Activated gamma-delta T cell (primary cell): ENCODE measurements at places on chromosomes 4 and X.
A peak's percentile ranks its signal among the peaks of the same experiment; 100 is the strongest.

DNA sequence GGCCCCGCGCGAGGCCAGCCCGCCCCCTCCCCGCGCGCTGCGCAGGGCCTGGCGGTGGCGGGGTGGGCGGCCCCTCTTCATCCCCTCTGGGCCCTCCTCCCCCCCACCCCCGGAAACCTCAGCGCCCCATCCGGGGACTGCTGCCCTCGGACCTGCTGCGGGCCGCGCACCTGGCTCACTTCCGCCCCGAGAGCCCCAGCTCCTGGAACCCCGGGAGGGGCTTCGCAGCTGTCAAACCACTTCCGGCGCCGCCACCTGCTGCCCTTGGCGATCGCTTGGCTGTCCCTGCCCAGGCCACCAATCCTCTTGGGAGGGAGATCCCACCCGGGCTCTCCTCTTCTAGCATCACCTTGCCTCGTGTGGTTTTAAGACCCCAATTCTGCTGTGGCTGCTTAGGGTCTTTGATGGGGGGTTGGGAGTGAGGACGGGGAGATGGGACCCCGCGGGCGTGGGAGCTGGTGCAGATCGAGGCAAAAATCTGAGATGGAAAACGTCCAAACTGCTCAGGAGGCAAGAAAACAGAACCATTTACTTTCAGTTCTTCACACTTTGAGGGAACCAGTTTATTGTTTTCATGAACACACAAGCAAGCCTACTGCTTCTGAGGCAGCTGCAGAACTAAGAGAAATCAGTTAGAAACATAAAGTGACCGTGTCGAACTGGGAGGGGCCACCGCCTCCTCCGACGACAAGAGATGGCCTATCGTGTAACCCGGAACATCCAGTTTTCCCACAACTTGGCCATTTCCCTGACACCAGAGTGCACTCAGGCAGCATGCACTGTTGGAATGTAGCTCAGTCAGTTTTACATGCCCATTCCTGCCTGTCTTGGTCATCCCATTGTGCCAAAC is 754 bp downstream of the MTMR1 start:
- DNase-seq: peak; percentile 51

- no peak for DNase-seq
Observed at GRCh38 chrX:1475881-1476280, 23.2 kb upstream of the ASMTL start.

DNA sequence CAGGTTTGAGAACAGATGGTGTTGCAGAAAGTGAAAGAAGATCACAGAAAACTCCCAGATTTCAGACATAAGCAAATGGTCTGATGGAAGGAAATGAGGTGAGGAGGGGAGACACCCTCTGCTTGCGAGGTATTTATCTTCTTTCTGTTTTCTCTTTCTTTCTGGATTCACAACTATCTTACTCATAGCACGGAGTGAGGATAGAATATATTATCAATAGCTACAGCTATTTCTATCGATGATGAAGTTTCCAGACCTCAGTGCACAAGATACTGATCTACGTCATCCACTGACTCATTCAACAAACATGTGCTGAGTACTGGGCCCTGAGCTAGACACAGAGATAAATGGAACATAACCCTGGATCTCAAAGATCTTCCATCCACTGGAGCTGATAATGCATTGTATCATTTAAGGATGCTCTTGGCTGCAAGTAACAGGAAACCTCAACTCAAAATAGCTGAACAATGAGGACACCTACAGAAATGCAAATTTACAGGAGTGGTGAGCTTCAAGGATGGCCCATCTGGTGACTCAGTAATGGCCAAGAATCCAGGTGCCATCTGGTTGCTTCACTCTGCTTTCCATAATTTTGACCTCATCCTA is 21.2 kb downstream of the SLC2A9 start:
- no peak for DNase-seq

DNA sequence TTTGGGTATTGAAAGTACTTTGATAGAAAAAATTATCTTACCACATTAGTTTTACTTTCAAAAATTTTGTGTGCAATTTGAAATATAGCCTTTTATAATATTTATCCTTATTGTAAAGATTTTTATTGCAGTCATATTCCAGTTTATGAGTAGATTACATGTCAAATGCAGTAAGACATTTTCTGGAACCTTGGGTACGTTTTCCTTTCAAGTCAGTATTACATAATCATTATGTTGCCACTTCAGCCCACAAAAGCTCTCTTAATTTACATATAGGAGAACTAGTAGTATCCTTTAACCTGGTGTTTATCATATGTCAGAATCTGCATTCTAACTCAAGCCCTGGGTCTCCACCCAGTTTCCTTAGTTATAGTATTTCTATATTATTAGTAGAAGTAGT is 98.5 kb downstream of the CENPC start:
- DNase-seq: no peak

DNA sequence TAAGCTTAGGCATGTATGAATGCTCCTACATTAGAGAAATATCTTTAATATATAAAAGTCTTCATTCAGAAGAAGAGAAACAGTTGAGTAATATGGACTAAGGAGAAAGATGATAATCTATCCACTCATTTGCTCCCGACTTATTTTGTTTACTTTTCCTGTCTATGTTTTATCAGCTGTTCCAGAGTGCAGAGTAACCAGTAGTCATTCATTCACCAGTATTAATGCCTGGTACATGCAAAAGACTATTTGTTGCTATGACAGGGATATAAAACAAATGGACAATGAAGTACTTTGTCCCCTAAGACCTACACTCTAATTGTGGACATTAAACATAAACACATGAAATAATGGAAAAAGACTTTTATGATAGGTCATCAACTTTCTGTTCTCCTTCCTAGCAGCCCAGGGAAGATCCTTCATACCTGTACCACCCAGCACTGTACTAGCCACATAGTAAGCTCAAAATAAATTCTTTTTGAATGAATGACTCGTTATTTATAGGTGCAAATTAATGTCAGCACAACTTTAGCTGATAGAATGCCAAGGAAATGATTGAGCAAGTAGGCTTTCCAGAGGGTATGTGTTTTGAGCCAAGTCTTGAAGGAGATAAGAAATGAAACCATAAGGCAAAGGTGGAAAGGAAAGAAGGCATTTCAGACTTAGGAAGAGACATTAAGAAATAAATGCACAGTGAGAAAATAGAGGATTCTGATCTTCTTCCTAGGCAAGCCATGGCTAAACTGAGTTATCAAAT is 45.0 kb upstream of the IL13RA1 start:
- DNase-seq: no peak

DNA sequence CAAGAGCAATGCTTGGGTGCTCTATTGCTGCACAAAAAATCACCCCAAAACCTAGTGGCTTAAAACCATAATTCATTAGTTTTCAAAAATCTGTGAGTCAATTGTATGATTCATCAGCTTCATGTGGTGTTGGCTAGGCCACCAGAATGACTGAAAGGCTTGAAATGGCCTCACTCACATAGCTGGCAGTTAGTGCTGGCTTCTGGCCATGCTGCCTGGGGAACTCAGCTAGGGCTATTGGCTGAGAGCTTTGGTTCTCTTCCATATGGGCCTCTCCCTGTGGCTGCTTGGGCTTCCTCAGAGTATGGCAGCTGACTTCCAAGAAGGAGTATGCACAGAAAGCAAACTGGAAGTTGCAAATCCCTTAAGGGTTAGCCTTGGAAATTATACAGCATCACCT is 3.1 kb upstream of the MTMR1 start:
- no peak for DNase-seq

DNA sequence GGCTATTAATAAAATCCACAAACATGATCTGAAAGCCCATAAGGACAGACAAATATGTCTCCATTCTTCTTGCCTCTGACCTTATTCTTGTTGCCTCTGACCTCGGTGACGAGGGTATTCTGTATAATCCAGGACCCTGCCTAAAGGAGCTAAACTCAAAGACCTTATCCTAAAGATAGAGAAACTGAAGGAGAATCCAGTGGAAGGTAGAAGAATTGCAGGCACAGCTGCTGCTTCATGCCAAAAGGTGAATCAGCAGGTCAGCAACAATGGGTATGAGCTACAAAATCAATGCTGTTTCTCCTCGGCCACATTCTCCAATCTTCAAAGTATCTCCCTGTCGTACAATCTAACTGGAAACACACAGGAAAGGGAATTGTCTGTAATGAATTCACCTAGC is 71.4 kb downstream of the INTS6L start:
- DNase-seq: no peak

DNA sequence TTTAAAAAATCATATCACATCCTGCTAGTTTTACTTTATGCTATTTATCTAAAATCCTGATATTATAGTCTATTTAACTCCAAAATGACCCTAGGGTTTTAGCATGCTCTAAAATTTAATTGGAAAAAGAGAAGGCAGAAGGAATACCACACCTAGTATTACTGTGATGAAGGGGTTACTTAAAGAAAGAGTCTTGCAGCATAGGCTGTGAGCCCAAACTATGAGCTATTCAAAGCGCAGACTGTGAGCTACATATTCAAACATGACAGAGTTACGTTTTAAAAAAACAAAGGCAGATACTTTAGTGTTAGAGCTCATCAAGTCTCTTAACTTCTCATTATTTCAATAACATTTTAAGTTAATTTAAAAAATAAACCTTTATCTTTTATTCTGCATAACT is 247.7 kb upstream of the ETNPPL start:
- DNase-seq: no peak

DNA sequence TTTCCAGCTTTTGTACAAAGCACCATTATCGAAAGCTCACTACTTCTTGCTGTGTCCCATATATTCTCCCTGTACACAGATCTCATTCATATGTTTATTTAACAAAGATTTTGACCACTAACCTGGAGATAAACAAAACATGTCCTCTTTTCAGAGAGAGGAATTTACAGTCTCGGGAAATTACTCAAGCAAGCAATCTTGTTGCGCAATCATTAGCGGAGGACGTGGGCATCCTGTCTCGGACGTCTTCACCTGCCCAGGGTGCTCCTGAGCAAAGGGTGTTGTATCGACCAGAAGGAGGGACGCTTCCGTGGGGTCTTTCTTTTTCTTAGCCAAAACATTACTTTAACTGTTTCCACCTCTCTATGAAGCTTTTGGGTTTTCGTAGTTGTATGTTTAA is 66.5 kb upstream of the CLCN4 start:
- DNase-seq: no peak

DNA sequence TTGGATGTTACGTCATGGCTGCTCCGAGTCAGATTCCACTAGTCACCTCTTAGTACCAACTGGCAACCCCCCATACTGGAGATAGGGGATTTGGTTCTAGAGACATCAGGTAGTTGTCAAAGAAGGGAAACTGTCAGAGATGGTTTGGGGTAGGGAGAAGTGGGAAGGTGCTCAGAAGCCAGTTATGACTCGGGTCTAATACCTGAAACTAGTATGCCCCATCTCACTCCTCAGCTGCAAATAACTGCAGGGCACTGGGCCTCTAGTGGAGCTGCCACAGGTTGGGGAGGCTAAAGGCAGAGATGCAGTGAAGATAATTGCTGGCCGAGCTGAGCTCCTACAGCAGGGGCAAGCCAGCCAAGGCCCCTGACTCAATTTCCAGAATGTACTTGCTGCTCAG is 30.0 kb downstream of the OTUD6A start:
- no peak for DNase-seq

DNA sequence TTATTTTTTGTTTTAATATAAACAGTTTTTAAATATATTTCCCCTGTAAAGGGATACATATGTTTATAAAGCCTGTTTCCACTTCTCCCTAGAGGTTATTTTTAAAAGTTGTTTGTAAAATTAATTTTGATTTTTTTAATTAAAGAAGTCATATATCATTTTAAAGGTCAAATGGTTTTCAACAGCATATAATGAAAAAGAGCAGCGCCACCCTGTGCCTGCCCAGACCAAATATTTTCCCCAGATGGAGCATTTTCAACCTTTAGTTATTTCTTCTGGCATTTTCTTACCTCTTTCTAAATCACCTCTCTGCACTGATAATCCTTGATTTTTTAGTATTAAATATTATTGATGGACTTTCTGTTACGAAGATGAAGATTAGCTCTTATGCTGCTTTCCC is 21.0 kb downstream of the MSX1 start:
- no peak for DNase-seq

GRCh38 chr4:104022831-104023230 is 303.0 kb upstream of the TACR3 start:
- DNase-seq: no peak

DNA sequence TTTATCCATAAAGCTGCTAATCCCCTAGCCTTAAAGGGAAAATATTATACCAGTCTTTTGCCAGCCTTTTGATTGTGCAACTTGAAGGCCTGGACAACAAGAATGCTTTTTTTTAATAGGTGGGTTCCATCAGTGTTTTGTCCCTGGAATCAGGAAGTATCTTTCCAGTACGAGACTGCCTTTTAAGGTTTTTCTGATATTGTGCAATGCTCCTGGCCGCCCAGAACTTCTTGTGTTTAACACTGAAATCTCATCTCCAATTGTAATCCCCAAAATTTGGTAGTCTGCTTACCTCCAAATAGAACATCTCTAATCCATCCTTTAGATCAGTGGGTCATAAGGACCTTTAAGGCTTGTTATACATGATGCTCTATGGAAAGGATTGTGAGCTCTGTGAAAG is 256.7 kb downstream of the NAF1 start:
- DNase-seq: no peak

- DNase-seq: no peak
Observed at GRCh38 chrX:44012484-44013096, 39.4 kb upstream of the NDP start.

DNA sequence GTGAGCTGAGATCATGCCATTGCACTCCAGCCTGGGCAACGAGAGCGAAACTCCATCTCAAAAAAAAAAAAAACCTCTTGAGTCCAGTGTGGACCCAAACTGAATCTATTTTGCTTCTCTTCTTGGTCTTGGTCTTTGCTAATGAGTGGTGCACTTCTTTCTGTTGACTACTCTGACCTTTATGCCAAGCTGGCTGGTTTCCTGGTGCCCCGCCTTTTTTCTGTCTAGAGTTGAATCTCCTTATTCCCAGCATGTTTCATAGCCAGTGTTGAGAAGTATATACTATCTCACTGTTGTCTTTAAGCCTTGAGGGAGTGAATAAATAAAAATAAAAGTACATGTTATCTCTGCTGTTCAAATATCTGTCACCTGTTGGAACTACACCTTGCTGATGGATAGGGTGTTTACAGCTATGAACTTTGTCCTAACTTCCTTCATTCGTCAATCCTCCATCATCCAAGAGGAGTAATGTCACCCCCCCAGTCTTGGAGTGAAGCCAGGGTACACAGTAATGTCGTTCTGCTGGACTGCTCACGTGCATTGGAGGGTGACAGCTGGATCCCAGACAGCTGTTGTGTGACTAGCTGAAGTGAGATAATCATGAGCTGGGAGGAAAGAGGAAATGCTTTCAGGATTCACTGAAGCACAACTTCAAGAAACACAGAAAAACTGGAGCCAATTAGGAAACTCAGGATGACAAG is 99.3 kb upstream of the PRKG2 start:
- no peak for DNase-seq

GRCh38 chrX:106894392-106894909 is 8.7 kb downstream of the RIPPLY1 start:
- no peak for DNase-seq

GRCh38 chr4:16110661-16111290 is 27.0 kb upstream of the PROM1 start:
- DNase-seq: no peak
